ENCODE measurements at places on chromosomes 3 and 15.

- no peak for DNase-seq
Measured at GRCh38 chr15:61951949-61952348, 108.3 kb downstream of the VPS13C start.

- no peak for DNase-seq
Measured at GRCh38 chr3:127173516-127174166, 19.3 kb upstream of the PRR23E start.

DNA sequence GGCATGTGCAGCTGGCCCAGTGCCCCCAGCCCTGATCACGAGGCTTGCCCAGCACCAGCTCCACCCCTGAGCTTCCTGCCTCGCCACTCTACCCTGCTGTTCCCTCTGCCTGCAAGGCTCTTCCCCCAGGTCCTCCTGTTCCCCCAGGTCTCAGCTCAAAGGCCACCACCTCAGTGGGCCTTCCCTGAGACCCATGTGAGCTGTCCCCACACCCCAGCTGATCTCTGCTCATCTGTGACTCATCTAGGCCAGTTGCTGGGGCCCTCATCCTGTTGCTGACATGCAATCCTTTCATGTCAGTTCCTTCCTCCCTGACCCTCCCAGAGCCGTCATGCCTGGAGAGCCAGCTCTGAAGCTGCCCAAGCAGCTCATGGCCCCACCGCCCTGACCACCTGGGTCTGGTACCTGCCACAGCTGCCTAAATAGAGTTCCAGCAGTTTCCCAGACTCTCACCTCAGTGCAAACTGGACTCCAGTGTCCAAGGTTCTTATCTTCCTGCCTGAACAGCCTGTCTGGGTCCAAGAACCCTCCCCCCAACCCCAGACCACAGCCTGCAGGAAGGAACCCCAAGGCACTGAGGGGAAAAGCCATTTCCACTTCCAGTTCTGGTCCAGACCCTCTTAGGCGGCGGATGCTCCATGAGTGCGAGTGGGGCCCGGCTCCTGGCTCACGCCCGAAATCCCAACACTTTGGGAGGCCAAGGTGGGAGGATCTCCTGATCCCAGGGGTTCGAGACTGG lies 116.6 kb upstream of the IQSEC1 start:
- DNase-seq: no peak

DNA sequence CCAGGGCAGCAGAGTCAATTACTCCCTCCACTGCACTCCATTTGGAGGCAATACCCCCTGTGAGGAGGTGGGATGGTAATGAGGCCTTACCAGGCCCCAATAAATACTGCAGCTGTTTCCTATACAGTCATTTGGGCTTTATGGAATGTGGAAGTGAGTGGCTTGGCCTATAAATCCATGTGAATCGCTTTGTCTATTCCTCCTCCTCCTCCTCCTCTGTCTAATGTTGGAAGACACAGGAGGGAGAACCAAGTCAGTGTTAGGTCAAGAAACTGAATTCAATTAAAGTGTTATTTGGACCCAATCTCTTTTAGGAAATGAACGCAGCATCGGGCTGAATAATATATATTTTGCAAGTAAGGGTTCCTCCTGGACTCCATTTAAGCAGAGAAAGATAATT lies 17.3 kb upstream of the SRGAP3 start:
- no peak for DNase-seq

- no peak for DNase-seq
Measured at GRCh38 chr15:86540840-86541467, 461.3 kb downstream of the AGBL1 start.

DNA sequence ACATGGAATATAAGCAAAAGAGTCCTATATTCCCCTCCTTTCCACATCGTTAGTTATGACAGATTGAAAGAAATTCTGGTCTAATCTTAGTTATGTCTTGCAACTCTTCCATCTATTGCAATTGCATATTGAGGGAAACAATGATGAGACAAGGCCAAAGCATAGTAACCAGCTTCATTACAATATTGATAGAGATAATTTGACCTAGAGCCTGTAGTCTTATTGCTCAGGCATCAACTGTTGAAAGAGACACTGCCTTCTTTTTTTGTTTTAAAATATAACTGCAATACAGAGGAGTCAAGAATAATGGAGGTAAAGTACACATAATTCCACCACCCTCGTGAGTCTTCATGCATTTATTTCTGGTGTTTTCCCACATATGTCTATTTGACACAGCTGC lies 2.0 kb downstream of the TM4SF18 start:
- no peak for DNase-seq

GRCh38 chr15:32651229-32651837 lies 9.8 kb downstream of the SCG5 start:
- peak; percentile 58 for DNase-seq

DNA sequence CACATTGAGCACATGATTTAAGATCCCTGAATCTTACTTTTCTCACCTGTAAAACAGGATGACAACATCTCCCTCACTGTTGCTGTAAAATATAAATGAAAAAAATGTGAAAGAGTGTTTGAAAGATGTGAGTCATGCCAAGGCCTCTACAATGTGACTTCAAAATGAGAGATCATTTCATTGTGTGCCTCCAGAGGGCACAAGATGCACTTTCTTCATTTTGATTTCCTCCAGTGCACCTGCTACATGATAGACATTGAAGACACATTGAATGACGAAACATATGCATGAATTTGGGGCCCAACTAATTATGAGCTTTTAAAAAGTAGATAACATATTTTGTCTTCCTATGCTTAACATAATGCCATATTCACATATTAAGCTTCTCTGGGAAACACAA lies 170.3 kb downstream of the MOBP start:
- DNase-seq: peak; percentile 66

GRCh38 chr3:94130690-94131089 lies 67.8 kb downstream of the NSUN3 start:
- DNase-seq: no peak

- DNase-seq: no peak
Measured at GRCh38 chr3:20810555-20810954, 624.5 kb upstream of the SGO1 start.

DNA sequence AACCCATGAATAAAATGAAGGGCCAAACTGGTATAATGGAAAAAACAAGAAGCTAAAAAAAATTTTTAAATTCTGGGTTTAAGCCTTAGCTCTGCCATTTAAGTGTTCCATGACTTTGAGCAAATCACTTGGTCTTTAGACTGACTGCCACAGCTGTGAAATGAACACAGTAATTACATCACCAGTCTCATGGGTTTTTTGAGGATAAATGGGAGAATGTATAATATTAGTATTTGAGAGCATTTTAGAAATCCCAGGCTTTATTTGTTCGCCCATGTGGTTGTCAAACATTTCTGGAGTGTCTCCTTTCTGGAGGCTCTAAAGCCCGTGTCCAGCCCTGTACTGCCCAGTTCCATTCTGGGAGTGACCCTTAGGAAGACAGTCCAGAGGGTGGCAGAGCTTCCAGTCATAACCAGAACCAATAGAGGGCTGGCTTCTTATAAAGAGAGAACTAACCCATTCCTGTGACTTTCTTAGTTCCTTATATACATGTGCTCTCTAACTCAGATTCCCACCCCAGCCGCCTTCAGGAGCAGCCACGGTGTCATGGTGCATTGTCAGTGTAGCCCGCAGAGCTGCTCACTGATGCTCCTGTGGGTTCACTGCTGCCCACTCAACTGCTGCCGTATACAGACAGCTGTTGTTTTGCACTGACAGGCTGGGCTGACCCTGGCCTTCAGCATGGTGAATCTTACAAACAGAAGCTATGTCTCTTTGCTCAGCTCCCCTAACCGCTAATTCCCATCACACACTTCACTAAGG lies 44.7 kb downstream of the BOC start:
- no peak for DNase-seq

DNA sequence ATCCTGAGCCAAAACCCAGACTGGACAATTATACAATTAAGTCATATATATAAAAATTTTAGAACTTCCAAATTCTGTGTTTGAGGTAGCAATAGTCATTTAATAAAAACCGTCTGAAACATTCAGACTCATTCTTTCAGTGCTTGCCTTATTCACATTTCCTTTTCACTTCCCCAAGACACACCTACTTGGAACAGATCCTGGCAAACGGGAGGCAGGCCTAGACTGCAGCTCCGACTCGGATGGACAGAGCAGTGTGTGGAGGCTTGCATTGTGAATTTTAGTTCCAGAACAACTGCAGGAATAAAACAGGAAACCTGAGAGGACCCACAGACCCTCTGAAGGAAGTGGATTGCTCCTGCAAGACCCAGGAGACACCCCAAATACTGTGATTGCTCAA lies 341.4 kb downstream of the CNTN3 start:
- DNase-seq: no peak

GRCh38 chr3:98343647-98344507 lies 9.8 kb upstream of the OR5K4 start:
- DNase-seq: peak; percentile 2

GRCh38 chr3:69838217-69838616 lies 99.0 kb downstream of the MITF start:
- no peak for DNase-seq

DNA sequence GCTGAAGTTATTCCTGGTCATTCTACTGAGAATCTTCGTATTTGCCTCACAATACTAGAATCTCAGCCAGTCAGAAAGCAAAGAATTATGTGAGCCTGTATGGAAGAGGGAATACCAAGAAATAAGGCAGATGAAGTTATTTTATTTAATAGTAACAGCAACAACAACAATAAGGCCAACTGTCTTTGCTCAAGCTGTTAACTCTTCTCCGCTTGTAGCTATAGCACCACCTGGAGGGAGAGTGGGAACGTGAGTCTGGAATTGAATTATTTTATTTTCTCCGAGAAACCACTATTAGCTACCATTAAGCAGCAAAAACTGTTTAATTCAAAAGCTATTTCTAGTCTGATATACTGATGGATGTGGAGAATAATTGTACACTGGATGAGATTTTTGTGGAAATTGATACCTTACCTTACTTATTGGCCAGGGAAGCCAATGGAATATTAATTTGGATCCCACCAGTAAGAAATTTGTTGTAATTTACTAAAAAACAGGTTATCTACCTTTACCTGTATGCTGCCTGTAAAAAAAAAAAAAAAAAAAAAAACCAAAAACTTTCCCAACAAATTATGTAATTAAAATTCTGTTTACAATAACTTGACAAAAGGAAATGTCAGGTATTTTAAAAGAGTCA lies 50.1 kb downstream of the CALML4 start:
- DNase-seq: peak; percentile 43

- no peak for DNase-seq
Measured at GRCh38 chr3:120487191-120487650, 36.4 kb upstream of the FSTL1 start.

DNA sequence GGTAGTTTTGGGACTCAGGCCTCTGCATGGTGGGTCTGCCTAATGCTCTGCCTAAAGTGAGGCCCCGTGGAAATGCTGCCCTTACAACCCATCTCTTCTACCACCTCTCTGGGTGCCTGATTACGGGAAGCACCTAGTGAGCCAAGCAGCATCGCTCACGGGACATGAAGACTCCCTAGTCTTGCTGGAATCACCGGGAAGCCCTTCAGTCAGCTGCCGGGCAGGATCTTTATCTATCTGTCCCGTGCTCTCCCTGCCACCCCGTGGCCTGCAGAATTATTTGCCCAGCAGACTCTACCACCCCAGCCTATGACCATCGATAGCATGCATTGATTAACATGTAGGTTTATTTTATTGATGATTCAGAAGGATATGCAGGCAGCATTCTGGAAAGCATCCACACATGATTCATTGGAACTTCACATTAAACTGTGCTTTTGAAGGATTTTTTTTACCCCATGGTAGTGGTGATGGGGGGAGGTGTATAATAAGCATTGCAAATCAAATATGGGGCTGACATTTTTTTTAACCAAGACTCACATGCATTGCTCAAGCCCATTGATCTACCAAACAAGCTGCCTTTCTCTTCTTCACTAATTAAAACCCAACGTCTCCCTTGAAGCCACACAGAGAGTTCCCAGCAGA lies 63.1 kb downstream of the ATP2B2 start:
- DNase-seq: no peak

DNA sequence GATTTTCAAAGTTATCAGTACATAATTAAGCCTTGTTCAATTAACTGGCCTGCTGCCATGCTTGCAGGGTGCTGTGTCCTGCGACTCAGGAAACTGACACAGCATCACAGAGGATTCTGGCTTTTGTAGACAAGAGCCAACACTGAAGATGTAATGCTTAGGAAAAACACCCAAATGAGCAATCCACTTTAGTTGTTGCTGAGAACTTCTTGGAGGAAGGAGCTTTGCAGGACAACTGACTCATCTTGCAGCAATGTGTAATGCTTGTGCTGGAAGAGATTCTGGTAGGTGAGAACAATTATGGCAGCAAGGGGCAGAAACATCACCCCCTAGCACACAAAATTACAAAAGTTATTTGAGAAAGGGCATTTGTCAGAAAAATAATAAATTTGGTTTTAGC lies 67.6 kb downstream of the NLGN1 start:
- no peak for DNase-seq

- DNase-seq: no peak
Measured at GRCh38 chr15:74593122-74593521, 22.5 kb upstream of the CLK3 start.

- DNase-seq: no peak
Measured at GRCh38 chr3:124451630-124452317, 278.5 kb upstream of the UMPS start.

- no peak for DNase-seq
Measured at GRCh38 chr3:173173652-173174051, 32.6 kb upstream of the SPATA16 start.

GRCh38 chr15:100196326-100197058 lies 145.3 kb downstream of the ADAMTS17 start:
- DNase-seq: no peak

DNA sequence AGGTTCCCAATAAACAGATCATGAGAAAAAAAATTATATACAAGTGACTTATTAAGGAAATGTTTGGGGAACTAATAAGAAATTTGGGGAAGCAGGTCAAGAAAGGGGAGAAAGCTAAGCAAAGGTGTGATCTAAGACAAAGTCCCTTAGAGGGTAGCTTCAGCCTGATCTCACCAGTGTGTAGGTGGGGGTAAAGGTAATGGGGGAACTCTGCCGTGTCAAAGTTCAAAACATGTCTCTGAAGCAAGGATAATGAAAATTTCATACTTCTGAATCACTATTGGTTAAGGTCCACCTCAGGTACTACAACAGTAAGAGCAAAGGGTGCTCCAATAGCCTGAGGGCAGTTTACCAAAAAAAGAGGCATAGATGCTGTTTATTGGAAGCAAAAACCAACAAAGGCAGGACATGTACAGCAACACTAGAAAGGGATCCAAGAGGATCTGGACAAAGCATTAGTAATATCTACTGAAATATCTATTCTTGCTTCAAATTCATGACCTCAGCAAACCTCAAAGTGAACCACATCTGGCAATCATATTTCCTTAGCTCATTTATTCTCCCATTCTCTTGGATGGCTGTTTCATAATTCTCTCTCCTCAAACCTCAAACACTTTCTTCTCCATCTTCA lies 6.9 kb downstream of the ACAD11 start:
- DNase-seq: peak; percentile 39

Measured in LoVo (cell line).